NCI-H2029 treated with DMSO at 0.1 percent for 48 hours (cell line): ENCODE measurements at places on chromosomes 4 and X.
A peak's percentile ranks its signal among the peaks of the same experiment; 100 is the strongest.

GRCh38 chr4:82562564-82562854 is 721 bp upstream of the TMEM150C start:
- no peak for DNase-seq

GRCh38 chr4:184453365-184454160 is 20.8 kb downstream of the IRF2 start:
- DNase-seq: no peak

DNA sequence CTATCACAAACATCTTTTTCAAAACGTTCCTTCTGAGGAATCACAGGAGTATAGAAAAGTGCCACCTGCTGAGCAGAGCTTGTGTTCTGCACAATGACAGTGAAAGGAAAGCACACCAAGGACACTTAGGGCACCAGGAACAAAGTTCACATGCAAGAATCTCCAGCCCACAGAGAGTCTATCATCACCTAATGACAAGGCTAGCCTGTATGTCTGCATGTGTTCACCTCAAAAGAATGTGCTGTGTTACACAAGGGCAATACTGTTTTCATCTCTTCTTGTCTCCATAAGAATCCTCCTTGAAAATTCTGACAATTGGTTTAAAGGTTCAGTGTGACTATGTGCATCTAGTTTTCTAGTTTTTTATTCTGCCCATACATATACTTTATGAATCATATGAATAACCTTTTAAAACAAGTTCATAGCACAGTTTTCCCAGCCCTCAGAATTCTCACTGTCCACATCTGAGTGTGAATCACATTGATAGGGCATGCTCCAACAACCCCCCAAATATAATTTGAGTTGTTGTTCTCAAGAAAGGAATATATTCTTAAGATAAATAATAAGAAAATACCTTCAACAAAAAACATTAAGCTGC is 118.0 kb downstream of the PWWP3B start:
- DNase-seq: no peak

DNA sequence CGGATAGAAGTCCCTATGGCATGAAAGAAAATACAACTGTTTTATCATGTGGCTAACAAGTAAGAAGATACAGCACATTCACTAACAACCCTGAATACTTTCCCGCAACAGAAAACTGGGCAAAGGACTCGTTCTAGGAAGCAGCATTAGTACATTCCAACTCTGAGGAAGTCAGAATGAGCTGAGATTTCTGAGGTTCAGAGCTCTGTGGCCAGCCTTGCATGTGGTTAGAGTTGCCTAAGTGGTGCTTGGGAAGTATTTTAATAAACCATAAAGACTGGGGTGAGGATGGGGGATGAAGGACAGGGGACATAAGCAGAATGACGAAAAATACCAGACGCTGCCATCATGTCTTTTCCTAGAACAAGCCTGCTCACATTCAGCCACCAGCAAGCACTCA is 82.2 kb downstream of the EFHC2 start:
- no peak for DNase-seq

DNA sequence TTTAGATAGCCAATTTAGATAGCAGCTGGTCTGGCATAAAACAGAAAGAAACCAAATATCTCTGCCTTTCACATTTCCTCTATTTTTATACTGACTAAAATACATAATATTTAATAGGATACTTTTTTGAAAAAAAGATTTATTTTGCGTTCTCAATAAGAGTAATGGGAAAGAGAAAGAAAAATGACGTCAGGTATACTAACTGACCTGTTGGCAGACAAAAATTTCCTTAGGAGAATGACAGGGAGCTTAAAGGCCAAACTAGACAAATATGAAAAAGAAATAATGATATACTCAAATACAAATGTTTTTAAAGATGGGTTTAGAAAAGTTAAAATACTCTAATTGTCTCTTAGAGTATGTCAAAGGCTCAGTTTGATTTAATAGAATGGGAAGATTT is 309.4 kb upstream of the ADGRL3 start:
- no peak for DNase-seq

GRCh38 chr4:43238585-43238984 is 346.1 kb downstream of the GRXCR1 start:
- DNase-seq: no peak

GRCh38 chrX:65658229-65658628 is 9.2 kb upstream of the MSN start:
- DNase-seq: no peak

DNA sequence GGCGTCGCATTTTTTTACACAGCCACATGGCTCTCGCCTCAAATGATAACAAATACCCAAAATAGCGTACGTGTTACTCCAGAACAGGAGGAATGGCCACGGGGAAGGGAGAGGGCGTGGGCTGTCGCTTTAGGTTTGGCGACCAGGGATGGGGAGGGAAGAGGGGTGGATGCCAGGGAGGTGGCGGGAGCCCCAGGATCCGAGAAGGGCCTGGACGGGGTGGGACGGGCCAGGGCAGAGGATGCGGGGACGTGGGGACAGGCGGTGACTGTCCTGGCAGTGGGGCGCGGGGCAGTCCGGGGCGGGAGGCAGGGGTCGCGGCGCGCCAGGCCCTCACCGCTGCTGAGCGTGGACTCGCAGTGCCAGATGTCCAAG is 631 bp downstream of the TMEM47 start:
- DNase-seq: no peak

- no peak for DNase-seq
Observed at GRCh38 chr4:159341522-159341921, 238.6 kb downstream of the RAPGEF2 start.

DNA sequence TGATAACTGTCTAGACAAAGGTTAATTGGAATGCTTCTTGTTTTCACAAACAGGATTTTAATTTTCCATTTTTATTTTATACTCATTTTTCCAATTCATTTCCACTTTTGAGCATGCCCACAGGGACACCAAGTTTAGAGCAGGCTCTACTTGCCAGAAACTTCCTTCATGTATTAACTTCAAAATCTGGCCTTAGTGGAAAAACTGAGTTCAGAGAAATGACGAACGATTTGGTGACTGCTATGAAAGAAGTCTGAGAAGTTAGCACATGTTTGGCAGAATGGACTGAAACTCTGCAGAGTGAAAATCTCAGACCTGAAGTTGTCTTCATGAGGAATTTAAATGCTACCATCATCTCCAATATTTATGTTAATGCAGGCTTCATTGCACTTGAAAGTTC is 214.1 kb downstream of the THOC2 start:
- DNase-seq: no peak

DNA sequence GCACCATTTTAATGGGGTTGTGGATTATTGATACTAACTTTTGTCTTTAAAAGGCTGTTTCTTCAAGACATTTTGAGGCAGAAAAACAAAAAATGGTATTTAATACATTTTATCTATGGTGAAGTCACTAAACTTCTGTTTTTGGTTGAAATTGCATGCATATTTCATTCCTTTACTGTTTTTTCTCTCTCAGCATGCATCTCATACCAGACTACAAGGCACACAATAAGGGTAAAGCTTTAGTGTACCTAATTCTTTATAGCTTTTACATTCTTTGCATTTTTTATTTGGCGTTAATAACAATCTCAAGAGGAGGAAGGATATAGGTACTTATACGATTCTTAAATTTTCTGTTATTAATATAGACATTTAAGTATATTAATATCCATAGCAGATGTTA is 151.0 kb upstream of the DKK2 start:
- no peak for DNase-seq

DNA sequence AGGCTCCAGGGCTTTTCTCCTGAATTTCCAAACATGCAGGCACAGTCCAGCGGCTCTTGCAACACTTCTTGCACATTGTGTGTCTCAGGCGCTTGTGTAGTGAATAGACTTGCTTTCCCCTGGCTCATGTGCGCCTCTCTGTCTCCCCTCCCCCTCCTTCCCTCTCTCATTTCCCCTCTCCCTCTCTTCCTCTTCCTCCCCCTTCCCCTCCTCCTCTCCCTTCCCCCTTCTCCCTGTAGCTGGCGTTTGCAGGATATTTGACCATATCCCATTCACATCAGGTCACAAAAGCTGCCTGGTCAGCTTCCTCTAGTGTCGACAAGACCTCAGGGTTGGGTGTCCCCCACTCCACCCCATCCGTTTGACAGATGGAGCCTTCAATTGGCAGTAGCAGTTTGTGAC is 2.4 kb downstream of the CHST7 start:
- no peak for DNase-seq

GRCh38 chr4:122992057-122992456 is 69.7 kb upstream of the NUDT6 start:
- no peak for DNase-seq

DNA sequence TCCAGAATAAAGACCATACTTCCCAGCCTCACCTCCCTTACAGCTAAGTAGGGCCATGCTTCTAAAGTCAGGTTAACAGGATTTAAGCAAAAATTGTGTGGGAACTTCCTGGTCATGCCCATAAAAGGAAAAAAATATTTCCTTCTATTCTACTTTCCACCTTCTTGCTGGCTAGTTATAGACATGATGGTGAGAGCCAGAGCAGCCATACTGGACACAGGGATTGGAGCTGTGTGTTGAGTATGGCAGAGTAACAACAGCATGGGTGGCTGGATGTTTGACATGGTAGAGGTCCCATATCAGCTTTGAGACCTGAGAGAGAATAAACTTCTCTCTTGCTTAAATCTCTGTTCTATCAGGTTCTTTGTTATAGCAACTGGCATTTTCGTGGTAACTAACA is 15.1 kb upstream of the CBR4 start:
- no peak for DNase-seq

DNA sequence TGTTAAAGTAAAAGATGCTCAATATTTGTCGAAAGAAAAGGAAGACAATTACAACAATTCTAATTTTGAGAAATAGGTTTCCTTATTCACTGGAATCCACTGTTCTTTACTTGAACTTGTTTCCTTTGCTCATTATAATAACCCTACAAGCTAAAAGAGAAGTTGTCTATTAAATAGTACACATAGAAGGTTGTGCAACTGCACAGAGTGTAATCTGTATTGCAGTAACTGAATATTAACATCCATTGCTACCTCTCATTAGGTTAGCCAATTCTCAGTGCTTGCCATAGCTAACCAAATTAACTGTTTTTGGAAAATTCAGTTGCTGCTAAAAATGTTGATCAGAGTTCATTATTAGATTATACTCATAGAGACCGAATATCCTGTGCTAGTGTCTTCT is 120.0 kb downstream of the PDLIM5 start:
- no peak for DNase-seq

GRCh38 chrX:43717161-43717560 is 61.1 kb downstream of the MAOA start:
- no peak for DNase-seq

GRCh38 chr4:101186567-101187184 is 160.7 kb downstream of the PPP3CA start:
- DNase-seq: no peak

- DNase-seq: no peak
Observed at GRCh38 chr4:177484613-177485021, 42.4 kb upstream of the AGA start.

- DNase-seq: no peak
Observed at GRCh38 chr4:80422727-80423404, 87.3 kb downstream of the CFAP299 start.

GRCh38 chr4:132218406-132218805 is 930.7 kb upstream of the PCDH10 start:
- no peak for DNase-seq

DNA sequence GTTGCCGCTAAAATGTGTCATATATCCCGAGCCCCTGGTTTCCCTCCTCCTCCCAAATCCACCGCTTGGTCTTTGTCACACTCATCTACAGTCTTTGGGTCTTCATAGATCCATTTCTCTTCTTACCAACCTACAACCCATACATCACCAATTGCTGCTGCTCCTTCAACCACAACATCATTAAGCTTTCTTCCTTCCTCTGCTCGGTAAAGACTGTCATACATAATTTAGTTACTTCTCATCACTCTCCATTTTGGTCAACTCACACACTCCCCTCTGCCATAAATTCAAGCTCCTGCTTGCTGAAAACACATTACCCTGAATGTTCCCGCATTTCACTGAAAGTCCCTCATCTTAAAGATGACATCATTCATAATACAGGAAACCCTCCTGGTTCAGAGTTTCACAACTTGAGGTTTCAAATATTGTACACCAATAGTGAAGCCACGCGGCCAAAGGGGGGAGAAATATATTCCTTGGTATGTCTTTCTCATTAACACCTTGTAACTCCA is 1.7 kb upstream of the DCTD start:
- no peak for DNase-seq

GRCh38 chr4:25377572-25378436 is 741 bp downstream of the ANAPC4 start:
- DNase-seq: no peak

GRCh38 chr4:7538518-7538917 is 103.8 kb upstream of the PSAPL1 start:
- no peak for DNase-seq

DNA sequence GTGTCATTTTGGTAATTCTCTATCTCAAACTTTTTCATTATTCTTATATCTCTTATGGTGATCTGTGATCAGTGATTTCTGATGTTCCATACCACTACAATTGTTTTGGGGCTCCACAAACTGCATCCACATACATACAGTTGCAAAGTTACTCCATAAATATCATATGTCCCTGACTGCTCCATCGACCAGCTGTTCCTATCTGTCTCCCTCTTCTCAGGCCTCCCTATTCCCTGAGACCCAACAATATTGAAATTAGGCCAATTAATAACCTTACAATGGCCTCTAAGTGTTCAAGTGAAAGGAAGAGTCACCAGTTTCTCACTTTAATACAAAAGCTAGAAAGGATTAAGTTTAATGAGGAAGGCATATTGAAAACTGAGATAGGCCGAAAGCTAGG is 108.7 kb downstream of the ANAPC10 start:
- no peak for DNase-seq

DNA sequence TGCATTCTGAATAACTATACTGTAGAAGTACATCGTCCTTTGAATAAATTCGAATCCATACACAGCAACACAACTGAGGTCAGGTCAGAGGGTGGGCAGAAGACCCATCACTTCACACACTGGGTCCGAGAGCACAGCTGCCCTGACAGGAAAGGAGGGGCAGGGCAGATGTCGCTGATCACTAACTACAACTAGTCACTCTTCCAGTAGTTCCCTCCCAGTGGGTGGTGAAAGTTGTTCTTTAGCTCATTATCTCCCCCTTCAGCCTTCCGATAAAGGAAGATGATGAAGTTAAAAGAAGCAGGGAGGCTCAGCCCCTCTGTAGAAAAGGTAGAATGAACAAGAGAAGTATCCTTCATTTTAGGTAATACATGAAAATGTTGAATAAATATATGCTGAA is 278.9 kb downstream of the INPP4B start:
- peak; percentile 70 for DNase-seq

DNA sequence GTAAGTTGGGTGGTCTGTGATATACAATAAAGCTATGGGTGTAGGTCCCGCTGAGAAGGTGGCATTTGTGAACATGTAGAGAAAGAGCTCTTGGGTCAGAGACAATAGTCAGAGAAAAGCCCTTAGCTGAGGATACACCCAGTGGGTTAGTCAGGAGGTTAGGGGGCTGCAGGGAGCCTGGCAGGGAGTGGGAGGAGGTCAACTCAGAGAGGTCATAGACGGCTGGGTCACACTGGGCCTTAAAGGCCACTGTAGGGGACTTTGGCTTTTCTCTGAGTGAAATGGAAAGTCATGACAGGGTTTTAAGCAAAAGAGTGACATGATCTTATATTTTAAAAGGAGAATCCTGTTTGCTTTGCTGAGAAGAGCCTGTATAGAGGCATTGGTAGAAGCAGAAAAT is 16.7 kb downstream of the MGST2 start:
- no peak for DNase-seq
